RKO (cell line): ENCODE measurements at places on chromosomes 11 and 22.
A peak's percentile ranks its signal among the peaks of the same experiment; 100 is the strongest.

GRCh38 chr11:72633068-72633467, 41.2 kb downstream of the PDE2A start:
- no peak for DNase-seq

DNA sequence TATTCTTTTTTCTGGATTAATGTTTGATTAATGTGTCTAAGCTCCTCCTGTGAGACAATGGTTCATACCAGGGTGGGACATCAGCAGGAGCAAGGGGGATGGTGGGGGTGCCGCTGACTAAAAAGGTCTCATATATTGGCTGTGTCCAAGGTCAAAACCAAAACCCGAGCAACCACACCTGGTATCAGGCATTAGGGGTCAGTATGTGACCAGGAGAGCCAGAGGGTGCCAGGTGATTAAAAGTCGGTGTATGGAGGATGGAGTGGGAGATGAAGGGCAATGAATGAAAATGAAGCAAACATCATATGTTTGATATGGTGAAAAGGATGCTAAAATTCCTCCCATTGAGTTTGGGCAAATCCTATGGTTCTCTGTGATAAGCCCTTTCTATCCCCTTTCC, 118.0 kb downstream of the MIAT start:
- no peak for DNase-seq

DNA sequence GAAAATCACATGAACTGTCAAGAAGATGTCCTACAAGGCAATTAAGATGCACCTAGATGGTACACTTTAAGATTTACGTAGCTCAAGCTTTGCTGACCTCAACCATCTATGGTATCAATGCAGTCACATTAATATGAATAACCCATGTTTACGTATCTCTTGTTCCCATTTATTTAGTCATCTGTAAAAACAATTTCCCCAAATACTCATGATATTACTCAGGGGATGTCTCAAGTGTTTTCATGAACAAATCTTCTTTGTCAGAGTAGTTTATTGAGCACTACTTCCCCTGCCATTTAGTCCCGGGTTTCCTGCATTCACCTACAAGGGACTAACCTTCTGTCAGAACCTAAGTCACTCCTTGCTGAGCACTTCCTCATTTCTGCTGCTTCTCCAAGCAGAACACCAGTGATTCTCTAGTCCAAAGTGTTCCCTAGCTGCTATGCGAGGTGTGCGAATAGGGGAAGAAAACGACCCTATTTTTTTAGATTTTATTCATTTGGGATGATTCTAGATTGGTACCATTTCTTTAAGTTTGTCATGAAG, 554.3 kb upstream of the LRRC4C start:
- DNase-seq = no peak

- DNase-seq = peak; percentile 50
These were observed 6.1 kb upstream of the B3GAT1 start for GRCh38 chr11:134417871-134418840.

DNA sequence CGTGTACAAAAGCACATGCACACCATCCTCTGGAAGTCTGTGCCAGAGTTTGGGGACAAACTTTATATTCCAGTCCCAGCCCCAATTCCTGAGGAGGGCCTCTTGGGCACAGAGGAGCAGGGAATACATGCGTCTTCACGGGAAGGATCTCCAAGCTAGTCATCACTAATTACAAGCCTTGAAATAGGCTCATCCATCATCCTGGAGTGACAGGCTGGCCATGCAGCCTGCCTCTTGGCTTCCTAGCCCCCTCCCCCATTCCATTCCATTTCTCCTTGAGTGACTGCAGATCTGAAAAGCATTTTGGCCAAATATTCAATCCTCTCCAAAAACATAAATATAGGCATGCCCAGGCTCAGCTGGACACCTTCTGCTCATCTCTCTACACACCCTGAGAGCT, 24.8 kb downstream of the SERPING1 start:
- DNase-seq = no peak

GRCh38 chr22:46150655-46151477, 540 bp downstream of the PPARA start:
- DNase-seq = peak; percentile 30
